ENCODE measurements at places on chromosomes 1 and 21.

DNA sequence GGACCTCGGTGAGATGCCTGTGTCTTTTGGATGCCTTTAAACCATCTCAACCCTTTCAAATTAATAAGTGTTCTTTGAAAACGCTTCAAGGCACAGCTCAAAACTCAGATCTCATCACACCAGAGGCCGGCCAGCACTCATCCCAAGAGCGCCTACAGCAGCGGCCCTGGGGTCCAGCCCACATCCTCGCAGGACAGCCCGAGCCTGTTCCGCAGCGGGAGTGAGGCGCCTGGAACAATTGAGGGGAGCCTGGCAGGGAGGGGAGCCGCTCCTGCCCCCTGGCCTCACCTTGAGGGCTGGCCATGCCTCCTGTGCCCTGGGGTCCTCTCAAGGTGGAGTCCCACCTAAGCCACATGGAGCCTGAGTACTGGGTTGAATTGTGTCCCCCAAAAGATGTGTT is 37.9 kb downstream of the ACOT7 start:
- no peak for DNase-seq

DNA sequence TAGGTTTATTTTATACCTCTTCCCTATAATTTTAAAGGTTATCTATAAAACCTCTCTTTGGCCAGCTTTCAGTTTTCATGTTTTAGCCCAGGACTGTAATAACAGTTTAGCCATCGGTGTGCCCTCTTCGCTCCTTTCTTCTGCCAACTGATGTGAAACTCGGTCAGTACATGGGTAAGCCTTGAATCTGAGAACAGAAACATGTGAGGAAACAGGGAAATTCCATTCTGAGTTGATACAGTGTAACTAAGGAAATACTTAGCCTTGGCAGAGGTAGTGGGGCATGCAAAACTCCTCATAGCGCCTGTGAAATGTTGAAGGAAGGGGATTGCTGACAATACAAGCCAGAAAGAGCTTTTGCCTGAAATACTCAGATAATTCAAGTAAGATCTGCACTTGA is 465.2 kb downstream of the NCAM2 start:
- no peak for DNase-seq

DNA sequence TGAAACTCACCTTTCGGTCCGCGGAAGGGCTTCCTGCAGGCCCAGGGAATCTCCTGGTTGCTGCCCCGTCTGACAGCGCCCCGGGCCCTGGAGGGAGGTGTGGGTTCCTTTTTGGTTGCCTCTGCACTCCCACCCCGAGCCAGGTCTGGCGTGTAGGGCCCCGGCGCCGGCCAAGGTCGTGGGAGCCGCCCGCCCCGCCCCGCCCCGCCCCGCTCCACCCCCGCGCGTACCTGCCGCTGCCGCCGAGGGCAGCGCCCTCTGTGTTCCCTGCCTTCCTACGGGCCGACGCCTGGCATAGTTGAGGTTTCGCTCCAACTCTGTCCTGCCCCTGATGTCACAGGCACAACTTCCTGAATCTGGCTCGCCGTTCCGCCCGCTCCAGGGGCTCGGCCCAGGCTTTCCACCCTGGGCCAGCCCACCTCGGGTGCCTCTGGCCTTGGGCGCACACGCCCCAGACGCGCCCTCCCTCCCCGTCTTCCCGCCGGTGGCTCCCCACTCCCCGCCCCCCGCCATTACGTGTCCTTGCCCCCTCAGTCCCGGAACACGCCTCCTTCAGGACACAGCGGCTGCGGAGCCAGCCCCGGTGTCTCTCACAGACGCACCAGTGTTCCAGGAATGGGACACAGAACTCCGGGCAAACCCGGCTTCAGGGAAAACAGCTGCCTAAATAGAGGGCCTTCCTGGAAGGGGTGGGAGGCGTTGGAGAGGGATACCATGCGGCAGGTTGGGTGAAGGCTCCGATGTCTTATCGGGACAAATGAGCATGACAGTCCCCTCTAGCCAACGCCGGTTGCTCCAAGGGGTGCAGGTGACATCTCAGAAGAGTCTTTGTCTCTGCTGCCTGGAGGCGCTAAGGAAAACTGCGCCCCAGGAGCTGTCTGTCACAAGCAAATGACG is at the start of gene KIAA0040:
TSS of gene KIAA0040 (minus strand) at position 147 of the 897 bp plus-strand sequence. CDS start 31,763 bp downstream, outside the sequence.
- DNase-seq: peak; percentile 26

- DNase-seq: no peak
Measured at GRCh38 chr1:160576390-160576789, 2.9 kb downstream of the CD84 start.

DNA sequence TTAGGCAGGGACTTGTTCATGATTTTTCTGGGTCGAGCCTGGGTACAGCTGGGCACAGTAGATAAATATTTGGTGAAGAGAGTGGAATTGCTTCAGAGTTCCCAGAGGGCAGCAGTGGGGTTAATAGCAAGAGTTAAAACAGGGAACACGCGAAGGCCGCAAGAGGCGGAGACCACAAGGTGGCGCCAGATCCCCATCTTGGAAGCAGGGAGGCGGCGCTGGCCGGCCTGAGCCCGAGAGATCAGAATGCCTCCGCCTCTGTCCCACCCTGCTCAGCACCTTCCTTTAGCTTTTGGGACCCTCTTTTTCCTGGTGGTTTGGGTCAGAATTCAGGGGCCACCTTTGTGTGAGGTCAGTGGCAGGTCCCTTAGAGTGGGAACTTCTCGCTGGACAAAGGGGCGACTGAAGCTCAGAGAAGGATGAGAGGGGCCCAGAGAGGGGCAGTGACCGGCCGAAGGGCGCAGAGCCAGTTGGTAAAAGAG is 6.5 kb upstream of the PADI2 start:
- peak; percentile 52 for DNase-seq

Measured in stimulated activated CD8-positive, alpha-beta memory T cell treated with anti-CD3 and anti-CD28 coated beads, Interleukin-4, amount 100 ng/mL, for 1 hour (primary cell).